ENCODE measurements at places on chromosomes 7 and 10.

GRCh38 chr7:50864694-50865093 is 82.0 kb upstream of the GRB10 start:
- DNase-seq = no peak

DNA sequence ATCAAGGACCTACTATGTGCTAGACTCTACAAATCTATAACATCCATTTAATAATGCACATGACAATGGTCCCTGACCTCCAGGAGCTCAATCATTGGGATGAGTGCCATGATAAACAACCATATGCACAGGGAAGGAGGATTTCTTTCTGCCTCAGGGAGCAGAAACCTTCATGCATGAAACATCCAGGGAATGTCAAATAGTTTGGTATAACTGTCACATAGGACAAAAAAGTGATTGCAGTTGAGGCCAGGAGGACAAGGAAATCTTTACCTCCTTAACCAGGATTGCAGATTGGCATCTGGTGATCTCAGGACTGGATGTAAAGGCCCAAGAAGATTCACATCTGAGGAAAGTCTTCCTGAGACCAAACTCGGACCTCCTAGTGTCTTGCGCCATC is 993.1 kb downstream of the KCNMA1 start:
- DNase-seq = no peak

DNA sequence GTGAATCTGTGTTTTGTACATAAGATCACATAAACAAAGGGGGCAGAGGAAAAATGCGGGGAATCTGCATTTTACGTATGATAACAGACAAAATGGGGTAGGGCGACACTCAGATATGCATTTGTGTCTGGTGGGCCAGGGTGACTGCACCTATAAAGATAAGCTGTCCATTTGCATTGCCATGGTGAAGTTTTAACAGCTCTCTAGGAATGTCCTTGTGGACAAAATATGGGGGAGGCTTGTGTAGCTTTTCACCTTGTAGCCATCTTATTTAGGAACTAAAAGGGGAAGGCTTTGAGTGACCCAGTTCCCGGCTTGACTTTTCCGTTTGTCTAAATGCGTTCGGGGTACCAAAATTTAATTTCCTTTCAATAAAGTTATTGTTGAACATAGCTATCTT is 92.4 kb upstream of the AGBL3 start:
- DNase-seq = no peak

DNA sequence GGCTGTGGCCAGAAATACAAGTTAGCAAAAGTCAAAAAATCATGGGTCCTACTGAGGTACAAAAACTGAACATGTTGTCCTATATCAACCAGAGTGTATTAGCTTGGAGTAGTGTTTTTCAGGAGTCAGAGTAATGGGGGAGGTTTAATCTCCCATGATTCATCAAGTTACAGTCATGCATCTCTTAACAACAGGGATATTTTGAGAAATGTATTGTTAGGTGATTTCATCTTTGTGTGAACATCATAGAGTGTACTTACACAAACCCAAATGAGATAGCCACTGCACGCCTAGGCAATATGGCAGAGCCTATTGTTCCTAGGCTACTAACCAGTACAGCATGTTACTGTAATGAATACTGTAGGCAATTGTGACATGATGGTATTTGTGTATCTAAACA is 14.9 kb upstream of the TES start:
- no peak for DNase-seq

DNA sequence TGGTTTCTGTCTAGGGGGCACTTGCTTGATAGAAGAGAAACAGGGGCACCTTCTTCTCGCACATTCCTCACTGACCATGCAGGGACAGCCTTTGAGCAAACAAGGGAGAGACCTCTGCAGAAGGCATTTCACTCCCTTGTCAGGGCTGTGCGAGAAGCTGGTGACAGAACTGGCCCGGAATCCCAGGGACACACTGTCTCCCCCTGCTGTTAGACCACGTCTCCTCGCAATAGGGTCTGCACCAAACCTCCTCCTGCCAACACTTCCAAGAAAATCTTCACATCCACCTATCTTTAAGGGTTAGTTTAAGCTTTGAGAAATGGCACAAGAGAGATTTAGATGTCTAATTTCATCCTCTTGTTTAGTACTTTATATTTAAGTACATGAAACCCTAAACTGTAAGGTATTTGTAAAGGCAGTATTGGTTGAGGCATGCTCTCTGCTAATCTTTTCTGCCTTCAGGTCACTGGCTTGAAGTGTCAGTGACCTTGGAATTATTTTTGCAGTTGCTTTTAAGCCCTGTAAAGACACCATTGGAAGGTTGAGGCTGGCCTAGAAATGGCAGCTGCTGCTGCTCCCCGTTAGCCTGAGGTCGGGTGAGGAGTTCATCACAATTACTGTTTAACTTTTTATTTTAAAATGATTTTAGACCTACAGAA is 37.0 kb downstream of the RBM20 start:
- no peak for DNase-seq

DNA sequence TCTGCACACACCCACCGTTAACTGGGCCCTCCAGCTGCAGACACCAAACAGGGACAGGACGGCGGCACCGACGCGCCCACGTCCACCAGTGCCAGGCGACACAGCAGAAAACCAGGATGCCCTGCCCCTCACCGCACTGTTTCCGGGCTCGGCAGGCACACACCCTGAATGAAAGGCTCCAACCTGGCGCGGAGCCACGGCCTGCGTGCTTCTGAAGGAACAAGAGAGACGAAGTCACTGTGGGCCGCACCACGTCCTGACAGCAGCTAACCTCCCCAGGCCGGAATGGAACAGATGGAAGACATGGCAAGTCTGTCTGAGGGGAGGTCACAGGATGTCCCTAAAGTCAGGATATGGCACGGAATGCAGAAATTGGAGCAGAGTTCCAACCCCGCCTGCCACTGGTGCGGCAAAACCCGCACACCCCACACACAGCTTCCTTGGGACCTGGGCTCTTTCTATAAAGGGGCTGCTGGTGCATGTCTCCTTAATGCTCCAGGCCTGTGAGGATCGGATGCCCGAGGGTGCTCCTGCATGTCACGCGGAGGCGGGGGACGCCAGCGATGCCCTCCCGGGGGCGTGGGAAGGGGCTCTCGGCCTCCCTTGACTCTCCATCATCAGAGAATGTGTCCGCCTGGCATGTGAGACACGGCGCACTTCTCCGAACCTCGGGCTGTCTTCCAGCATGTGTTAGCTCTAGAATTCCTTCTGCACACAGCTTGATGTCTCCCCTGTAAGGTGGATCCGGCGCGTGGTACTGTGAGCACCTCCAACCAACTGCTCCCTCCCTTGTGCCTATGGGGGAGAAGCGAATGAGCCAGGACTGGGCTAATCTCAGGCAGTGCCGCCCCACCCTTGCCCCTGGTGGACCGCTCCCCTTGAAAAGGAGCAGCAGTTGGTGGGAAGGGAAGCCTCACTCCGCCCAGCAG is 3.9 kb upstream of the GPER1 start:
- no peak for DNase-seq

DNA sequence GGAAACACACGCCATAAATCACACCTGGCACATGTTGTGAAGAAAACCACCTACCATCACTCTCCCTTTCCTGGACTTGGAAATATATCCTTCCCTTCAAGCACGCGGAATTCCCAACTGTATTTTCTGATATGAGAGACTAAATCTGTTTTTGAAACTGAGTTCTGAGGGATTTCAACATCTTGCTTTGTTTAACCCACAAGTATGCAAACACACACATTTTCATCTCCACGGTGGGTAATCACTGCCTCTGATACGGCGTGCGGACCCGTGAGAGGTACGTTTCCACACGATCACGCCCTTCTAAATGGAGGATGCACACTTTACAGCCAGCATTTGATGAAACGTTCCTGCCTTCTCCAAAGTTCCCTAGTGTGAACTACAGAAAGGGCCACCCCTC is 83.4 kb downstream of the ZRANB1 start:
- DNase-seq = no peak

GRCh38 chr7:100728196-100728595 is 5.2 kb upstream of the ZAN start:
- no peak for DNase-seq

- no peak for DNase-seq
These were observed 17.5 kb upstream of the TSGA13 start for GRCh38 chr7:130703851-130704250.

DNA sequence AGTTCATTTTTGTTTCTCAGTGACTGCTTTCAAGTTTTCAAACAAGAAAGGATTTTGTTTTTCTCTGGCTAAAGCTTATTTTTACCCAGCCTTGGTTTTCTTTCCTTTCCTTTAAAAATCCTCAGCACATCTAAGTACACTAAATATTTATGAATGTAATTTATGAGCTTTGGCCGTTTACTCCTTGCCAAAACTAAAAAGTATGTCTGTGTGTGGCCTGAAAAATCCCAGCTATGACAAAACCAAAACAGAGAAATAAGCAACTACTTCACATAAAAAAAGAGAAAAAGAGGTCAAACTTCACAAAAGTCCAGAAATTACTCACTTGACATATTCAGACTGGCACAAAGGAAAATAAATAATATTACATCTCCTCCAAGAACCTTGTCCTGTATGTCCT is 365.1 kb upstream of the NFE2L3 start:
- no peak for DNase-seq

DNA sequence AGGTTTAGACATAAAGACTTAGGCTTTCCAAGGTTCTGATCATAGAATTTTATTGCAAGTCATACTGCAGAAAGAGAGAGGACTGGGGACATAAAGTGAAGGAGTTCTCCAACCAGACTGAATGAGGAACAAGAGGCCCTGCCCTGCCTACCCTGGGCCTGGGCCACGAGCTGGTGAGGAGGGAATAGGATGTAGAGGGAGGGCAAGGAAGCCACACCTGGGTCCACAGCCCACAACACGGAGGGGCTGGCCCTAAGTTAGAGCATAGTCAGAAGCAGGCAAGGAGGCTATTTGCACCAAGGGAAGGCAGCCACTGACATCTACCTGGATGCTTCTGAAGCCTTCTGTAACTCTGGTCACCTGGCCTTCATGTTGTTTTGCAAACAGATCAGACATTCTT is 82.2 kb upstream of the CXCL12 start:
- DNase-seq = no peak

DNA sequence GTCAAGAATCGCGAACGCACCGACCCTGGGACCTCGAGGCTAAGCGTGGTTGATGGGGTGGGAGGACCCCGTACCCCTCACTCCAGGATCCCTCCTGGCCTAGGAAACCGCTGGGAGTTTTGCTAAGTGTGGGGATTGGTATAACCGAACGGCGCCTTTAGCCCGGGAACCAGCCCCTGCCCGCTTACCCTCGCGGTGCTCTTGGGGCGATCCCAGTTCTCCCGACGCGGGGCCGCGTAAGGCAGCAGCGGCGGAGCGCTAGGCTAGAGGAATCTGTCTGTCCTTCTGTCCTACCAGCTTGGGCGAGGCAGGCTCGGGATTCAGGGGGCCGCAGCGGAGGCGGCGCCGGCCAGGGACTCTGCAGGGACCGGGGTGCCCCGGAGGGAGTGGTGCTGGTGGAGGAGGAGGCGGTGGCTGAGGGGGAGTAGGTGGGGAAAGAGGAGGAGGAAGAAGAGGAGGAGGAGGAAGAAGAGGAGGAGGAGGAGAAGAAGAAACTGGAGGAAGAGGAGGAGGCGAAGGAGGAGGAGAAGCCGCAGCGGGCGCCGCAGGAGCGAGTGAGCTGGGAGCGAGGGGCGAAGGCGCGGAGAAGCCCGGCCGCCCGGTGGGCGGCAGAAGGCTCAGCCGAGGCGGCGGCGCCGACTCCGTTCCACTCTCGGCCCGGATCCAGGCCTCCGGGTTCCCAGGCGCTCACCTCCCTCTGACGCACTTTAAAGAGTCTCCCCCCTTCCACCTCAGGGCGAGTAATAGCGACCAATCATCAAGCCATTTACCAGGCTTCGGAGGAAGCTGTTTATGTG is 439 bp upstream of the EMX2 start:
- DNase-seq = no peak

Measured in omental fat pad (tissue), 4 donors.